Astrocyte (in vitro differentiated cells and primary cell): ENCODE measurements at places on chromosomes 5 and 9. TPM values are rescaled to one million over a fixed set of nuclear protein-coding genes. Genes with fewer than 3 reads are reported as not detected.
A peak's percentile ranks its signal among the peaks of the same experiment; 100 is the strongest.

The PDE8B gene
- total RNA-seq = 0.18 and 0.22 TPM in 2 replicates

The RLN2 gene
- 0.52 and 0.55 TPM in 2 replicates for total RNA-seq

GRCh38 chr5:32711681-32712480, 760 bp downstream of the NPR3 start:
- peaks cover 25% of the 10 kb centered on the region for H3K4me1 ChIP-seq
- DNase-seq = peak; percentile 42
- peak overlapping the region; percentile 71 for H3K4me3 ChIP-seq
- H3K27me3 ChIP-seq = no peaks in the 10 kb centered on the region
- no peaks in the 10 kb centered on the region for H3K36me3 ChIP-seq
- no peak overlapping the region for H3K27ac ChIP-seq

GRCh38 chr5:180326989-180327565, 26.1 kb downstream of the GFPT2 start:
- H3K36me3 ChIP-seq = peaks cover 17% of the 10 kb centered on the region
- H3K27ac ChIP-seq = no peak overlapping the region
- no peak for DNase-seq
- no peak overlapping the region for H3K4me3 ChIP-seq
- H3K27me3 ChIP-seq = no peaks in the 10 kb centered on the region

The NAA35 gene
- total RNA-seq = 28.7 and 31.4 TPM in 2 replicates

DNA sequence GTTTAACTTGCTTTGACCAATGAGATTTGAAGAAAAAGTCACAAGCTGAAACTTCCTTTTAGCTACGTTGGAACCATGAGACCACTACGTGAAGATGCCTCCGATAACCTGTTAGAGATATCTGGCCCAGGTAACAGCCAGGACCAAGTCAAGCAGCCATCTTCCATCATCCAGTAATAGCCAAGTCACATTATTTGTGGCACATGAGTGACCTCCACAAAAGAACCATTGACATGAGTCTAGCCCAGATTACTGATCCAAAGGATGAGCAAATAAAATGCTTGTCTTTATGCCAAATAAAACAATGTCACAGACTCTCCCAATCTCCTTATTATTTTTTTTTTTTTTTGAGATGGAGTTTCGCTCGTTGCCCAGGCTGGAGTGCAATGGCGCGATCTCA, 1.6 kb downstream of the DEPDC1B start:
- no peaks in the 10 kb centered on the region for H3K27me3 ChIP-seq
- no peaks in the 10 kb centered on the region for H3K36me3 ChIP-seq
- H3K27ac ChIP-seq = no peak overlapping the region
- no peak overlapping the region for H3K4me3 ChIP-seq
- H3K4me1 ChIP-seq = no peaks in the 10 kb centered on the region
